ENCODE measurements at places on chromosomes 2 and 18.

DNA sequence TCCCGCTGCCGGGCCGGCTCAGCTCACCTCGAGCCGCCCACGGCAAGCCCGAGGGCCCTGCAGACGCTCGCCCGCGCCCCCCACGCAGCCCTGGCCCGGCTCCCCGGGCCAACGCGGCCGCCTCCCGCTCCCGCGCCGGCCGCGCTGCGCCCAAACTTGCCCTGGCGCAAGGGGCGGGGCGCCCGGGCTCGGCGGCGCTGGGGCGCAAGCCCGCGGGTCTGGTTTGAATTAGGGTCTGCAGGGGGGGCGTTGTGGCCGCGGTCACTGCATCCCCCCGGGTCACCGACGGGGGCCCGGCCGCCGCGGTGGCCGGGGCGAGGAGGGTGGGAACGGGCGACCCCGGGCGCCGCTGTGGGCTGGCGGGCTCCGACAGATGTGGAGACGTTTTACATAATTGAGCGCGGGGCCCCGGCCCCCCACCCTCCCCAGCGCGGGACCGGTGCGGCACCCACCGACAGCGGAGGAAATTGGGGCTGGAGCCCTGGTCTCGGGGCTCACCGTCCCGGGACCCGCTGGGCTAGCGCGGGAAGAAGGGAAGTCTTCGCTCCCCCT, 690 bp downstream of the SDC1 start:
- DNase-seq: no peak

GRCh38 chr18:3062798-3063680, 50.1 kb upstream of the LPIN2 start:
- DNase-seq: no peak

DNA sequence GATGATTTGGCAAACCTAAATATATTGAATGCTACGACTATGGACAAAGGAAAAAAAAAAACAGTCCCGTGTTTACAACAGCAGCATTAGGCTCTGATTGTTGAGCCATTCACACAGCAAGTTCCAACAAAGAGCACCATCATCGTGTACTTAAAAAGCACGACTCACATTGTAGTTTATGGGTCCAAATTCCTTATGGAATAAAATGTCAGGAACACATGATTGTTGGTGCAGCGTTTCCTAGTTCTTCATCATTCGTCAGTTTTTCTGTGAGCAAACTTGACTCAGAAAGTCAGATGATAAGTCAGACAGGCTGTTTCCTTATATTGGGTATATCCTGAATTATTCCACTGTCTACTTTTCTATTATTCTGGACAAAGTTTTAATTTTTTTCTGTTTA, 10.0 kb upstream of the KIDINS220 start:
- DNase-seq: no peak

GRCh38 chr2:99572373-99573164, 82.8 kb upstream of the REV1 start:
- DNase-seq: no peak

DNA sequence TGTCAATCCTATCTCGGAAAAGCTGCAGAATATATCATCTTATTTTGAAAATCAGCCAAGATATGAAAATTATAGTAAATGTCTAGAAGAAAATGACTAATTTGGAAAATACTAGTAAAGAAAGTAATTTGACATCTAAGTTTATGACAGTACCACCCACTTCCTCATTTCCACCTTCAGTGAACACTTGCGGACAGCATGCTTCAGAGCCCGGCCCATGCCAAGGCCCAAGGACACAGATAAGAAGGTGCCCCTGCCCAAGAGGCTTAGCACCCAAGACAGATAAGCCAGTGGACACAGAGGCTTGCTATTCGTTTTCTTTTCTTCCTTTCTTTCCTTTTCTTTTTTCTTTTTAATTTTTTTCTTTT, 4.8 kb upstream of the KCNG2 start:
- no peak for DNase-seq

DNA sequence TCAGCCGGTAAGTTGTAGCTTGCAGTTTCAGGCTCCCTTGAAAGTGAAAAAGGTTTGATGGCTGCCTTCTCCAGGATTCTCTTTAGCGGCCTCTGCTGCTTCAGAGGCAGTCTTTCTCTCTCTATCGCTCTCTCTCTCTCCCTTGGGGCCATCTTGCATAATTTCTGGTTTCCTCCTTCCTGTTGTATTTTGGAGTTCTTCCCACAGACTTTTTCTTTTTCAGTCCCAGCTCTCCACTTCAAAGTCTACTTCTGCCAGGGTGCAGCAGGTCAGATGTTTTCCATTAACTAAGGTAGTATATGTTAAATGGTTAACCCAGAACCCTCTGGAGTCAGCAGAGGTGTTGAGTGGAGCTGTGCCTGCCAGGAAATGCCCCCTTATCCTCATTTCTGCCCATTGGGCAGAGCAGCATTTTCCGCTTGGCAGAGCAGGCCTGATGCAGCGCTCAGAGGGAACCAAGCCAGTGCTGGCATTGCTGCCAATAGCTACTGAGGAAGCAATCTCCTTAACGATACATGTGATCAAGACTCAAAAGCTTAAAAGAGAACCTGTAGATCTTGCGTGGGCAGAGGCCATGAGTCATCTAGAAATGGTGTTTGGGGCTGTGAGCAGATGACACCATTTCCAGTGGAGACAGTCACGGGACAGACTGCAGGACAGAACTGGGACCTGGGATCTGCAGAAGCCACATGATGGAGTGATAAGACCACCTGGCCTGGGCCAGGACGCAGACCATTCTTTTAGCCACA, 20.8 kb downstream of the DBI start:
- DNase-seq: peak; percentile 20

DNA sequence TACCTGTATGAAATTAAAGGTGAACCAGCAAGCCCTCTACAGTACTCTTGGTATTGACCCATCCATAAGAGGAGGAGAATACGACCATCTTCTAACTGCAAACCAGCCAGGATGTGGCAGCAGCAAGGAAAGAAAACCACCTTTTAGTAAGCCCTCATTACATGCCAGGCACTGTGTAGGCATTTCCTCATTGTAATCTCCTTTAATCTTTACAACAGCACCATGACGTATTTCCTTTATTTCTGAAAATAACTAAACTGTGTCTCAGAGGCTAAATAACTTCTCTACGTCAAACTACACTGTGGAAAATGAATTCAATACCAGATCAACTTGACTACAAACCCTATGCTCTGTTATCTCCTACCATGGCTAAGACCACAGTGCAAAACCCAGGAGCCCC, 18.2 kb downstream of the WDR35 start:
- no peak for DNase-seq

DNA sequence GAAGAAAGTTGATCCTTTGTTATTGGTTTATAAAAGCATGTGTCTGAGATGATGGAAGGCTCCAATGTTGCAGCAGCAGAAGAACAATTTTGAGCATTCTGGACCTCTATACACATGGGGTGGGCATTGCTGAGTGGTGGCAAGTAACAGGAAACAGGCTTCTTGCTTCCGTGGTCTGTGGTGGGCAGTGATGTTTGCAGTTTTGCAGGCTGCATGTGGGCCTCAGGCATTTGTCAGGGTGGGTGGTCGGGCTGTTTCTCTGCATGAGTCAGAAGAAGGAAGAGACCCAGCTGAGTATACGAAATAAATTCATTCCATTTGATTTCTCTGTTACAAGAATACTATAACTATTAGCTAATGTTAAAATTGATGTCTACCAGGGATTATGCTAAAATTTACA, 239.5 kb upstream of the COL3A1 start:
- DNase-seq: no peak

- DNase-seq: no peak
Measured at GRCh38 chr2:164722616-164723338, 101.5 kb upstream of the GRB14 start.

DNA sequence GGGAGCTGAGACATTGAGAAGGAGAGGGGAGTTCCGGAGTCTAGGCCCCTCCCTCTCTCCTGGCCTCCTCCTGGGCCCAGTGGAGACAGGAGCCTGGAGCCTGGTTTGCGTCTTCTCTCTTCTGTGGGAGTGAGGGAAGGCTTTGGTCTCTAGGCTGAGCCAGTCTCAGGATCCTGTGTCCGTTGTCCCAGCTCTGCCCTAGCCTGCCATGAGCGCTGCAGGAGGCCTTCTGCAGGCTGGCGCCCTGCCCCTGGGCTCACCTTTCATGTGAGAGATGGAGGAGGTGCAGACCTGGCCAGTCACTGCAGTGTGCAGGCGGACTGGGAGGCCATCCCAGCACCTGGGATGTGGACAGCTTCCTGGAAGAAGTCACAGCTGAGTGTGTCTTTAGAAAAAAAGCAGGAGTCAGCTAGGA, 8.7 kb downstream of the IMPA2 start:
- no peak for DNase-seq

DNA sequence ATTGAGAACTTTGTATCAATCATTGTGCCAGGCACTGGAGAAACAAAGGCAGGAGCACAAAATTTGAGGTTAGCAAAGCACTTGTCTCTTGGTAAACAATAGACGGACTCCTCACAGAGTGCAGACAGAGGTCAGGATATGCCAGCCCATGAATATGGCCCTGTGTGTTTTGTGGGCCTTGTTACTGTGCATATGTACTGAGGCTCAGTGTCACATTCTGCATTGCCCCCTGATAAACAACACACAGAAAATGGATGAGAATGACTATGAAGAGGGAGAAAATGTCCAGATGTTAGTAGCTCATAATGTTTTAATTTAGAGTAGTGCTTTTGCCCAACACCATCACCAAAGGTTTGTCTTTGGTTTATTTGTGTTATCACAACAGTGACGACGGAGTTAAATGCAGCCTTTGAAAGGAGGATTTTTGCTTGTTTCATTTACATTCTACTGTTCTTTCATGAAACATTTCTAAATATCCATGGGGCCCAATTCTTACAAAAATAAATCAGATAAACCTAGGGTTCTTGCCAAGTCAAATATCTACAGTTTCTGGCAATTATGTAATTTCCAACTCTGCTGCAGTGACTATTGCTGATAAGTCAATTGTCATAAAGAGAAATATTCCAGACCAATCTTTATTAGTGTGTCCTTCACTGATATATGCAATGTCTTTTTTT, 14.6 kb upstream of the NT5C1B start:
- DNase-seq: no peak

GRCh38 chr2:72864500-72864899, 22.7 kb upstream of the SPR start:
- DNase-seq: no peak

DNA sequence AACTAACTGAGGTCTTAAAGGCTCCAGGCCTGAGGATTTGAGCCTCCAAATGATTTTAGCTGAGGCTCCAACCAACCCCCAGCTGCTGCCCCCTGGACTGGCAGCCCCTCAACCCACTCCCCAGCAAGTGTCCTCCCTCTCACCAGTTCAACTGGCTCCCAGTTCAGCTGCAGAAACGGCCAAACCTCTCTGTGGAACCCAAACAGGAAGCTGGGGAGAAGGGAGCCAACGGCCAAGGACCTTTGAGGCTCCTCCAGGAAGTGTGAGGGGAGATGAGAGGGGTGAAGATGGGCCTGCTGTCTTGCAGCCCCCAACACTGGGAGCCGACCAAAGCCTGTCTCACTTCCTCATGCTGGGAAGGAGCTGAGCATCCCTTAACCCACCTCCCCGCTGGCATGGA, 24.9 kb downstream of the ZFP36L2 start:
- DNase-seq: no peak

DNA sequence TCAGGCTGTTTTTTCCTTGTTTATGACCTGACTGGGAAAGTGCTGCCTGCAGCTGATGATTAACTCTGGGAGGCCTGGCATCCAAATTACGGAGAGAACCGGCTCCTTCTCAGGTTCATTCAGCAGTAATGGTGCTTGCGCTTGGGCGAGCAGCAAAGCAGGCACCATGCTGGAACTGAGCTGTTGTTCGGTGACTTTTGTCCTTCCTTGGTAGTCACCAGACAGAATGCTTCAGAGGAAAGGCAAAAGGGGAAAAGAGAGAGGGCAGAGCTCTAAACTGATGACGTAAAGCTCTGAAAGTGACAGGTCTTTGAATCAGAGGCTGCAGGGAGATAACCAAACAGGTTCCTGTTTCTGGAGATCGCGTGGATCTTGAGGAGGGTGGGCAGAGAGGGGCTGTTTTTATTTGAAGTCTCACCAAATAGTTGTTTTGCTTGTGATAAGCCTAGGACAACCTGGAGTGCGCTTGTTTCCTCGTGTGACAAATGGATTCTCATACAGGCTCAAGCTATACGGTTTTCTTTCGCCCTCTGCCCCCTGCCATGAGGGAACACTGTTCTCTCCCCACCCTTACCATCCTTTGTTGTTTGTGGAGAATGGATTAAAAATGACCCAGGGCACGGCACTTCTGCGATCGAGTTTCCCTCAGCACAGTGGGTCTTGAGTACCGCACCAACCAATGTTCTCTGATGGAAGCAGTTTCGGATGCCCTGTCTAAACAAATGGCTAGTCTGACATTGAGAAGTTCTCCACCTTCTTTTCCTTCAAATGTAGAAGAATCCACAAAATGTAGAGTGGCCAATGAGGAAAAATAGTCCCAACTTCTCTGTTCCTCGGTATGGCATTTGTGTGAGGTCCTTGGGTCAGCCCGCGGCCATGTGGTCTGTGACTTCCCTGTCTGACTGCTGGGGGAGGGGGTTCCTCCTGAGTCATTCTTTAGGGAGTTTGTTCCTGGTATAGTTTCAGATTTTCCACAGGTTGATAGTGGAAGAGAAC, 1.3 kb downstream of the RASGRP3 start:
- no peak for DNase-seq

GRCh38 chr2:124269348-124269747, 244.3 kb downstream of the CNTNAP5 start:
- no peak for DNase-seq

GRCh38 chr18:59265246-59265973, 7.8 kb downstream of the RAX start:
- DNase-seq: no peak

DNA sequence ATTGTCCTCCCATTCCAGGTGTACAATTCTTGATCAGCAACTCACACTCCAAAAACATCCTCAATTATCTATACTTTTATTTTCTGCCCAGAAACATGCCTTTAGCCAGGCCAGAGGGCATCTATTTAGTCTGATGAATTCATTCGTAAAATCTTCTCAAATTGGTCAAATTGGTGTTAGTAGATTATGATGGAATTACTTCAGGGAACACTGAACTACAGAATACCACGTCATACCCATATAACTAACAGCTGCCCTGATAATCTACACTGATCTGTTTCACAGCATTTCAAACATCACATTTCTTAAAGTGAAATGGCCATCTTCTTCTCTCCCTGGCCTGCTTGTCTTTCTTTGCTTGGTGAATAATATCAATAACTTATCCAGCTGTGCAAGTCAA, 841.4 kb downstream of the CPS1 start:
- DNase-seq: no peak

- no peak for DNase-seq
Measured at GRCh38 chr2:77977471-77978063, 455.4 kb upstream of the LRRTM4 start.

GRCh38 chr2:138559641-138560040, 58.1 kb downstream of the SPOPL start:
- no peak for DNase-seq

- no peak for DNase-seq
Measured at GRCh38 chr2:108833219-108833618, 46.6 kb downstream of the CCDC138 start.
